ENCODE measurements at places on chromosomes 13 and 19.

DNA sequence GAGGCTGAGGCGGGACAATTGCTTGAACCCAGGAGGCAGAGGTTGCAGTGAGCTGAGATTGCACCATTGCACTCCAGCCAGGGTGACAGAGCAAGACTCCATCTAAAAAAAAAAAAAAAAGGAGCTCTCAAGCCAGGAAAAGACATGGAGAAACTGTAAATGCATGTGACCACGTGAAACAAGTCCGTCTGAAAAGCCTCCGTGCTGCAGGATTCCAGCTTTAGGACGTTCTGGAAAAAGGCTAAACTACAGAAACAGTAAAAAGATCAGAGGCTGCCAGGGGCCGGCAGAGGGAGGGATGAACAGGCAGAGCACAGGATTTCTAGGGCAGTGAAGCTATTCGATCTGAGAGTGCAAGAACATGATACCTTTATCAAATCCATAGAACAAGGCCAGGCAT is 40.7 kb upstream of the NDUFS7 start:
- H3K4me1 ChIP-seq: no peaks in the 10 kb centered on the region
- H3K27ac ChIP-seq: no peak overlapping the region
- H3K36me3 ChIP-seq: no peaks in the 10 kb centered on the region
- DNase-seq: no peak
- no peak overlapping the region for H3K4me3 ChIP-seq

- H3K36me3 ChIP-seq: no peaks in the 10 kb centered on the region
- no peak for DNase-seq
- H3K27ac ChIP-seq: peak overlapping the region; percentile 62
- H3K4me1 ChIP-seq: peaks cover 28% of the 10 kb centered on the region
- H3K27me3 ChIP-seq: no peaks in the 10 kb centered on the region
Observed at GRCh38 chr19:46821512-46822409, 28.9 kb downstream of the AP2S1 start.

- no peaks in the 10 kb centered on the region for H3K4me1 ChIP-seq
- H3K27ac ChIP-seq: no peak overlapping the region
- peaks cover 3% of the 10 kb centered on the region for H3K27me3 ChIP-seq
- no peak overlapping the region for H3K4me3 ChIP-seq
- H3K36me3 ChIP-seq: no peaks in the 10 kb centered on the region
Observed at GRCh38 chr19:6963244-6963852, 57.9 kb downstream of the MBD3L2B start.

DNA sequence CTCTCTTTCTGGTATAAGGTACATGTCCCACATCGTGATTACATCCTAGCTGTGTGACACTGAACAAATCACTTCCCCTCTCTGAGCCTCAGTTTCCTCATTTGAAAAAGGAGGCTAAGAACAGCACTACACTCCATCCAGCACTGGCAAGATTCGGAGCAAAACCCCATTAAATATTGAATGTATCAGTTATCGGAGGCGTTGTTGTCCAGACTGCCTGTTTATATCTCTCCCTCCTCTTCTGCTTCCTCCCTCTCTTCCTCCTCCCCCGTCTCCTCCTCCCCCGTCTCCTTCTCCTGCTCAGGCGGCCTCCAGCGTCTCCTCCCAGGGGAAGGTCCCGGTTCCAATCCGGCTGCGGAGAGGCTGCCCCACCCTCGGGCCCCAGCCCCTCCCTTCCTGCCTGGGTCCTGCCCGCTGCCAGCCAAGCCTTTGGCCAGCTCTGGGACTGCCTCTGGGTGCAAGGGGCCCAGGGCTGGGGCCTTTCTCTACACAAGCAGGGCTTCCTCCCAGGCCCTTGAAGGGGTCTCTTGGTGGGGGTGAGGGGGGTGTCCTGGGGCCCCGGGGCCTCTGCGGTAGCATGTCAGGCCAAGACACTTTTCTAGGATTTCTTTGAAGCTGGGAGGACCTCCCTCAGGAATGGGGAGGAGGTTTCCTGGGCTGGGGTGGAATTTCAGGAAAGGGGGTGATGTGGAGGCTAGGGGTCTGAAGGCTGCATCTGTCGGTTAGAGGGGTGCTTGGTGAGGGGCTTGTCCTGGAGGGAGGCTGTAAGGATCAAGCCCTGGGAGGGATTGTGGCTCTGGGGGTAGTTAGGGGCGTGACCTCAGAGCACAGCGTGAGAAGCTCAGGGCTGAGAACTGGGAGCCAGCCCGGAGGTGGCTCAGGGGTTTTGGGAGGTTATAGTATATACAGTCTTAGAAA is 1.9 kb downstream of the RRAS start:
- H3K4me1 ChIP-seq: peaks cover 65% of the 10 kb centered on the region
- peak overlapping the region; percentile 98 for H3K27ac ChIP-seq
- H3K27me3 ChIP-seq: no peaks in the 10 kb centered on the region

- H3K36me3 ChIP-seq: no peaks in the 10 kb centered on the region
- H3K4me3 ChIP-seq: no peak overlapping the region
- no peak overlapping the region for H3K27ac ChIP-seq
- DNase-seq: no peak
- H3K27me3 ChIP-seq: no peaks in the 10 kb centered on the region
Observed at GRCh38 chr13:23443110-23443509, 9.6 kb upstream of the SACS start.

DNA sequence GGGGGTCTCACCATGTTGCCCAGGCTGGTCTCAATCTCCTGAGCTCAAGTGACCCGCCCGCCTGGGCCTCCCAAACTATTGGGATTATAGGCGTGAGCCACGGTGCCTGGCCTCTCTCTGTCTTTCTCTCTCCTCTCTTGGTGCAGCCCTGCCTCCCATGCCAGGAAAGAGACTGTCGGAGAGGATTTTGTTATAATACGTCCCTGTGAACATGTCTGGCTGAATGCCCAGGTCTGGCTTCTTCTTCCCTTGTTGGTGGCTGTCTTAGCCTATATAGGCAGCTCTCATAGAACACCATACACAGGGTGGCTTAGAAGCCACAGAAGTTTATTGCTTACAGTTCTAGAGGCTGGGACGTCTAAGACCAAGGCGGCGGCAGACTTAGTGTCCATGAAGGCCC is 46.4 kb downstream of the PEX11G start:
- DNase-seq: no peak
- no peaks in the 10 kb centered on the region for H3K27me3 ChIP-seq
- H3K36me3 ChIP-seq: peaks cover 69% of the 10 kb centered on the region
- H3K4me3 ChIP-seq: no peak overlapping the region
- no peaks in the 10 kb centered on the region for H3K4me1 ChIP-seq
- no peak overlapping the region for H3K27ac ChIP-seq

DNA sequence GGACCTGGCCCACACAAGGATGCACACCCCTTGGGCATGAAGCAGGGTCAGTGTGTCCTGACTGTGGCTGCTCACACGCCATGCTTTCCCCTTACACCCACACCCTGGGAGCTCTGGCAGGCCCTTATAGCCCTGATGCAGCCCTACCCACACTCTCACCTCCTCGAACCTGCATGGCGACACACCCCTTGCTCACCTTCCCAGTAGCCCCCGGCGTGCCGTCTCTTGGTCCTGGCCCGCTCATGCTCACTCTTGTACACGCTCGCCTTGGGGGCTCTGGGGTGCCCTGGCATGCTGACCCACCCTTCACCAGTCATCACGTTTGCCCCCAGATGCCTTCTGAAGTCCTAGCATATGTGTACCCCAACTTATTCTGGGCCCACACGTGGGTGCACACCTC is 56.1 kb downstream of the MAP4K1 start:
- no peak for DNase-seq
- H3K4me3 ChIP-seq: no peak overlapping the region
- H3K27me3 ChIP-seq: peaks cover 29% of the 10 kb centered on the region
- H3K27ac ChIP-seq: no peak overlapping the region
- H3K36me3 ChIP-seq: no peaks in the 10 kb centered on the region

DNA sequence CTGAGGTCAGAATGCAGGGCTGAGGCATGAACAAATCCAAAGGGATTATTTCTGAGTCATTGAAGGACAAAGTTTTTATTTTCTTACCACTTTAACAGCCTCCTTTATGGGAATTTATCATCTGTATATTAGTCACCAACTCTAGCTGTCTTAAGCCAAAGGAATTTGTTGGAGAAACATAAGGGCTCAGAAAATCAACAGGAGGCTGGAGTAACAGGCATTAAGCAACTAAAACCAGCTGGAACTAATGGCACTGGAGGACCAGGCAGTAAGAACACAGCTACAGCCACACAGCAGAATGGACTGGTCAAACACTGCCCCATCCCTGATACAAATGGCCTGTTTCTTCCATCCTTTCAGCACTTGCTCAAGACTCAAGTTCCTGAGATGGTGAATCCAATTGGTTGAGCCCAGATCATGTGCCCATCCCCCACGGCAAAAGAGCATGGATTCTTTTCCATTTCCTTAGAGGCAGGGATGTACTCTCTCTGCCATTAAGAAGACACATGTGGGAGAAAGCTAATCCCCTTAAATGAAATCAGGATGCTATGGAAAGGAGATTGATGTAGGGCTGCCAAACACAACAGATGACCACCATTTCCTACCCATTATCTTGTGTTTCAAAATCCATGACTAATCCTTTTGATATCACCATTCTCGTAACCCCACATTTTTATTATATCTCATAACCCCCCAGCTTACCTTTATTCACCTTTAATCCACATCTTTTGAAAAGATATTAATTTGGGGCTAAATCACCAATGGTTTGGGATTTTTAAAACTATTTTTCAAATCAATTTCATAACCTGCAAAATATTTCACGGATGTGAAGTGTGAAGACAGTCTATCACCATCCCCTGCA is 157.0 kb upstream of the FNDC3A start:
- H3K27me3 ChIP-seq: no peaks in the 10 kb centered on the region
- H3K36me3 ChIP-seq: no peaks in the 10 kb centered on the region
- peaks cover 7% of the 10 kb centered on the region for H3K4me1 ChIP-seq
- no peak overlapping the region for H3K4me3 ChIP-seq
- DNase-seq: peak; percentile 80

DNA sequence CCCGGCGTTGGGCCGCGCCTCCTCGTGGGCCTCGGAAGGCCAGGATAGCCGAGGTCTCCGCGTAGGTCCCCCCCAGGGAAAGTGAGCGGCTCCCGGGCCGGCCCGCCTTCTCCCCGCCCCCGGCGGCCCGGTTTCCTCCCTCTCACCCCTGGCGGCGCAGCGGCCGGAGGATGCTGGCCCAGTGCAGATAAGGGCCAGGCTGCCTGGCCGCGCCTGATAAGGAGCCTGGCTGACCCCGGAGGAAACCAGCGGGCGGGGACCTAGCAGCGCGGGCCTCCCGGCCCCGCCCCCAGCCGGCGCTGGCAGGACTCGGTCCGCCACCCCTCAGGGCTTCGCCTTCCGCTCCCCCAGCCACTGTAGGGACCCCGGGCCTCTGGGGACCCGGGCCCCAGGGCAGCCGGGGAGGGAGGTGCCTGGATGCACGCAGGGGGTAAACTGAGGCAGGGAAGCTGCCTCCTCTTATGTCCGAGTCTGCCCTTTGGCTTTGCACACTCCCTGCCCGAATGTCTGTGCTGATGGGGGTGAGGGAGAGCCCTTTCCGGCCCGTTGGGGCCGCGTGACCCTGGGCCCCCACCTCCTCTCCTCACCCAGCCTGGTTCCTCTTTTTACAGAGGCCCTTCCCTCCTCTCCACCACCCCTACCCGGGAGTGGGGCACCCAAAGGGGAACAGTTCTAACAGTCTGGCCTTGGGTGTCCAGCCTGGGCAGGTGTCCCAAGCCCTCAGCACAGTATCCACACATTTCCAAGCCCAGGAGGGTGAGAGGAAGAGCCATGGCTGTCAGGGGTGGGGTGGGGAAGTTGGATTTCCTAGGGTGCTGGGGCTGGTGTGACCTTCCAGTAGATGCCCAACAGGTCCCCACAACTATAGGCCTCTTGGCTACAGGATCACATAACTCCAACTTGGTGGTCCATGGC is at the start of gene LYL1:
Gene LYL1 (minus strand): TSS at position 193 of the 915 bp plus-strand sequence. CDS start 1,687 bp downstream, outside the sequence.
- H3K27ac ChIP-seq: peak within 1 kb of the TSS; percentile 71
- DNase-seq: no peak
- peak within 1 kb of the TSS; percentile 53 for H3K4me3 ChIP-seq

DNA sequence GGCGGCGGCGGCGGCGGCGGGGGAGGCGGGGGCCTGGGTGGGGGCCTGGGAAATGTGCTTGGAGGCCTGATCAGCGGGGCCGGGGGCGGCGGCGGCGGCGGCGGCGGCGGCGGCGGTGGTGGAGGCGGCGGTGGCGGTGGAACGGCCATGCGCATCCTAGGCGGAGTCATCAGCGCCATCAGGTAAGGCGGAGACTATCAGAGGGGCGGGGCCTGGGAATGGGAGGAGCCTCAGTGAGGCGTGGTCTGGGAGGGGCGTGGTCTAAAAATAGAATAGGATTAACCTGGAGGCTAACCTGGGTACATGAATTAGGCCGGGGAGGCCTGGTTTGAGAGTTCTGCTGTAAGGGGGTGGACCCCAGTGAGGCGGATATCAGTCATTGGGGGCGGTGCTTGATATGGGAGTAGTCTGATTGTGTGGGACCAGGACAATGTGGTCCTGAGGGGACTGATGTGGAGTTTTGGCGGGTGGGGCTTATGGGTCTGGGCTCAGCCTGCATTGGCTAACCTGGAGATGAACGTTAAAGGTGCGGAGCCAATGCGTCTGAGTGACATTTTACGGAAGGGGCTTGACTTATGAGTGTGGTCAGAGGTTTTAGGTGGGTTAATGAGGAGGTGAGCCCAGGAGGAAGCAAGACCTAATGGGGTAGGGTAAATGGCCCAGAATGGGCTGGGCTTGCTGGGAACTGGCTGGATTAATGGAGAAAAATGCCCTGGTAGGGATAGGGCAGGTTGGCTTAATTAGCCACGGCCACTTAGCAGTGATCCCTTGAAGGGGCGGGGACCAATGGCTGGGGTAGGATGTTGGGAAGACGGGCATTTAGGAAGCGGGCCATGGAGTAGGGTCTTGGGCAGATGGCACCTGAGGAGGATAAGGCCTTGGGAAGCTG is 1.4 kb downstream of the CAPNS1 start:
- H3K4me1 ChIP-seq: peaks cover 29% of the 10 kb centered on the region
- peak overlapping the region; percentile 86 for H3K4me3 ChIP-seq
- peak; percentile 94 for DNase-seq
- H3K27ac ChIP-seq: peak overlapping the region; percentile 97

DNA sequence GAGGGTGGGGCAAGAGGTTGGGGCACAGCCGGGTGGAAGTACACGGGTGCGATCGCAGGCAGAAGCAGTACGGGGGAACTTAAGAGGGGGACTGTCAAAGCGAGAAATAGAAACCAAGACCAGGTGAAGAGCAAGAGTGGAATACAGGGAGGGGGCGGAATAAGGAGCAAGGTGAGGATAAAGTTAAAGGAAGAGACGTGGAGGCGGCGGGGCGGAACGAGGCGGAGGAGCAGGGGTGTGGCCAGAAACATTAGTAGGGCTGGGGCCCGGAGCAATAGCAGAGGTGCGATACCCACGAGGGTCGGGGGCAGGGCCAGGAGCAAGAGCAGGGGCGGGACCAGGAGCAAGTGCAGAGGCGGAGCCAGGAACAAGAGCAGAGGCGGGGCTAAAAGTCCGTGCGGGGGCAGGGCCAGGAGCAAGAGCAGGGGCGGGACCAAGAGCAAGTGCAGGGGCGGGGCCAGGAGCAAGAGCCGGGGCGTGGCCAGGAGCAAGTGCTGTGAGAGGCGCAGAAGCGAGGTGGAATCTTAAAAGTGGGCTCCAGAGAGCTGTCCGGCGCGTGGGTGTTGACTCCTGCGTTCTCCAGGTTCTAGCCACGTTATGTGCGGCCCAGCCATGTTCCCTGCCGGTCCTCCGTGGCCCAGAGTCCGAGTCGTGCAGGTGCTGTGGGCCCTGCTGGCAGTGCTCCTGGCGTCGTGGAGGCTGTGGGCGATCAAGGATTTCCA is 1.2 kb downstream of the CATSPERG start:
- peaks cover 29% of the 10 kb centered on the region for H3K4me1 ChIP-seq
- peak overlapping the region; percentile 76 for H3K4me3 ChIP-seq
- peak overlapping the region; percentile 96 for H3K27ac ChIP-seq
- peak; percentile 98 for DNase-seq
- no peaks in the 10 kb centered on the region for H3K27me3 ChIP-seq

Data from suprapubic skin (tissue), 4 donors.